ENCODE measurements at places on chromosomes 2 and 18.

DNA sequence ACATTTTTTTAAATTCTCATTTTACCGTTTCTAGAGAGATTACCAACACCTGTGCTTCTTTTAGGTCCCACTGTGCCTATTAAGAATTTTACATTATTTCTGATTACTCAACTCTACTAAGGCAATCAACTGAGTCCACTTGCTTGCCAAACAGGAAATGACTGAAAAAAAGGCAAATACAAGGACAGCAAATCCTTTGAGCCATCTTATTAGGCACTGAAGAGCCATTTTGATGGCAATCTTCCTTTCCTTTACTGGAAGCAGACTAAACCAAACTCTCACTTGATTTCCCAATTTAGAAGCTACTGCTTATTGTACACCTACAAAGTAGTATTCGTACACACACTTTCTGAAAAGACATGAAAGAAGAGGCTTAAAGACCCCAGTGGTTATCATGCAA is 121.4 kb upstream of the COL3A1 start:
- no peak for DNase-seq

GRCh38 chr2:178891959-178892485 is 84.8 kb upstream of the TTN start:
- no peak for DNase-seq

DNA sequence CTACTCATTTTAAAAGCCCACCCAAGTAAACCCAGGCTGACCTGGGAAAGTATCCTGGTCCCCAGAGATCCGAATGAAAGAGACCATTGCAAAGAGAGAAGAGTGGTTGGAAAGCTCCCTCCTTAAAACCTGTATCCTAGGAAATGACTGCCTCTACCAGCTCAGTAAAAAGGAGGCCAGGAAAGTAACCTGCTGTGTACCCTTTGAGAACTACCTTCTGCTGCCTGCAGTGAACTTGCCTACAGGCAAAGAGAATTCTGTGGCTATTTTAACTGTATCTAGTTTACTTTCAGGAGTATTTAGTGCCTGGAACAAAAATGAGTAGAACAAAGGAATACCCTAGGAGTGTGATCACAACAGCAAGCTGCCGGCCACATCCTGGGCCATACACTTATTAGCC is 641.7 kb upstream of the NRXN1 start:
- DNase-seq: no peak

DNA sequence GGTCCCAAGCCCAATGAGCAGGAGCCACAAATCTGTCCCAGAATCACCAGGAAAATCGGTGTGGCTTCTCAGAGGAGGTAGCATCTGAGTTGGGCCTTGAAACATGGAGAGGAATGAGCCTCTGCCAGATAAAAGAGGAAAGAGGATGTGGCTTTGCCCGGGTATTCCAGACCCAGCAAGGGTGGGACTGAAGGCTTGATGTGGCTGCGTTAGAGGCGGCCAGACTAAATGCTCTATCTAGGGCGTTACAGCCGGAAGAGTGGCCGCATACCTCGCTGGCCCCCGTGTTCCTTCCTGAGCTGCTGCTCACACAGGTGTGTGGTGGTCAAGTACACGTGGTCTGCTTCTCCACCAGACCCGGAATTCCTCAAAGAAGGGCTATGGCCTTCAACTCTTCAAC is 33.9 kb upstream of the POMC start:
- DNase-seq: no peak

DNA sequence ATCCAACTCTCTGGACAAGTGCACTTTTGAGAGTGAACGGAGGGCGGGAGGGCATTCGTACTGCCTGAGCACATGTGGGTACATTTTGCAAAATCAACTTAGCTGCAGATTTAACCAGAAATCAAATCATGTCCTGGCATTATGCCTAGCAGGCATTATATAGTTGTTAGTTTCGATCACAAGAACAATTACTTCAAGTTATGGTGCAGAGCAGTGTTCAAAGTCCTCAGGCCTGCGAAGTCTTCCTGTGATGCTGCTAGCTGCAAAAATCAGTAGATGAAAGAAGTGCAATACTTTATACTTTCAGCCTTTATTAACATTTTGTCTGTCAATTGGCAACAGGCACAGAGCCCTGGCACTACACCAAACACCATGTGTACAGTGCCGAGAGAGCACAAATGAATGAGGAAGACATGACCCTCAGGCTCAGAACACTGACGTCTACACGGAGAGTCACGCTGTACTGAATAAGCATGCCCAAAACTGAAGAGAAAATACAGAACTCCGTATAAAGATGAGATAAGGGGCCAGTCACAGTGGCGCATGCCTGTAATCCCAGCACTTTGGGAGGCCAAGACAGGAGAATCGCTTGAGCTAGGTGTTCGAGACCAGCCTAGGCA is 92.1 kb upstream of the CREB1 start:
- DNase-seq: no peak

DNA sequence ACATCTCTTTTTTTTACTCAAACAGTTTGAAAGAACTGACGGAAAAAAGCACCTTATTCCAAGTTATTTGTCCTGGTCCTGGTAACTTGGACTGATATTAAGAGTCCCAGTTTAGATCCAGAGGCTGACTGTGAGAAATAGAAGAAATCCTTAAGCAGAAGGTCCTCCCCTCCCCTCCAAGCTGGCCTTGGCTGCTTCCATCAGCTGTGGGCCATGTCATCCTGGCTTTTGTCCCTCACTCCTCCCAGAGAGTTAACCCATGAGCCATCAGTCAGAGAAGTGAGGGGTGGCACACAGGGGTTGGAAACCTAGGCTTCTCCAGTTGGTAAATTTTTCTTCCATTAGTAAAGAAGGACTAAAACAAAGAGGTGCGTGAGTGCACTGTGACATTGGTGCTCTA is 9.7 kb upstream of the NAPG start:
- DNase-seq: no peak

- DNase-seq: no peak
Measured at GRCh38 chr2:239002954-239003623, 155.2 kb downstream of the TWIST2 start.

GRCh38 chr2:27159271-27159670 is 10.5 kb downstream of the TCF23 start:
- DNase-seq: no peak

GRCh38 chr2:75480971-75481836 is 79.5 kb downstream of the EVA1A start:
- no peak for DNase-seq

- no peak for DNase-seq
Measured at GRCh38 chr2:121388371-121388770, 103.4 kb upstream of the TFCP2L1 start.

GRCh38 chr2:151157000-151157735 is 104.5 kb downstream of the RBM43 start:
- no peak for DNase-seq

DNA sequence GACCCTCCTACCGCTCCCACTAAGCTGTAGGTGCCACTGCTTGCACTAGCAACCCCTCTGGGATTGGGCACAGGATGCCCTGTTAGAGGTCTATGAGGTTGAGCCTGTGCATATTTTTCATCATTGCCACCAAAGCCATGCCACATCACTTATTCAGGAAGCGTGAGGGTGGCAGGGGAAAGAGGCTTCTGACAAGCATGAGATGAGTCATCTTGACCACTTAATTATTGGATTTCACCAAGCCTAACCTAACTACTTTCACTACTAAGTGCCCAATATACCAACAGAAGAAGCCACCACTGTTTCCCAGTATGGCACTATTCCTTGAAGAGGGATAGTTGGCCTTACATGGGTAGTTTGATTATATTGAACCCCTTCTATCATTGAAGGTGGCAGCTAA is 181.3 kb upstream of the EPHA4 start:
- DNase-seq: no peak

DNA sequence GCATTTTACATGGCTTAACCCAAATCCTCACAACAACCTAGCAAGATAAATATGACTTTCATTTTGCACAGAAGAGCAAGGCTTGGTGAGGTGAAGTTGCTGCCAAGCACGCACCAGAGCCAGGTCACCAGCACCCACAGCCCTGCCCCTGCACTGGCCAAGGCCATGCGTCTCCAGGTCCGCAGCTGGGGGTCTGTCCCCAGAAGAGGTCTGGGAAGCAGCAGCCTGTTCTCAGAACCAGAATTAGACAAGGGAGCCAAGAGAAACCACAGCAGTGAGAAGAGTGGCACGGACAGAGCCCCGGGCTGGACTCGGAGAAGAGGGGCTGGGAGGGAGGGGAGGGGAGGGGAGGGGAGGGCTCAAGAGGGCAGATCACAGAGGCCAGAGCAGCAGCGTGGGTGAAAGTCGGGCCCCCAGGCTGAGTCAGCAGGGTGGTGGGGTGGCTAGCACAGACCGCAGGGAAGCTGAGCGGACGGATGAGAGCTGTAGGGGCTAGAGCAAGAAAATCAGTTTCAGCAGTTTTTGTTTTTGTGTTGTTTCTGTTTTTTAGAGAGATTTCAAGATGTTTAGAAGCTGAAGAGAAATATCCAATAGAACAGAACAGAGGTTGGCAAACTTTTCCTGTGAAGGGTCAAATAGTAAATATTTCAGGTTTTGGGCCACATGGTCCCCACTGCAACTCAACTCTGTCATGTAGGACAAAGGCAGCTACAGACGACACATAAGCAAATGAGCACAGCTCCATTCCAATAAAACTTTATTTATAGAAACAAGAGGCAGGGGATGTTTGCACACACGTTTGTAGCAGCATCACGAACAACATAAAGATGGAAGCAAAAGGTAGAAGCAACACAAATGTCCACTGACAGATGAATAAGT is 7.4 kb upstream of the MTERF4 start:
- DNase-seq: no peak

DNA sequence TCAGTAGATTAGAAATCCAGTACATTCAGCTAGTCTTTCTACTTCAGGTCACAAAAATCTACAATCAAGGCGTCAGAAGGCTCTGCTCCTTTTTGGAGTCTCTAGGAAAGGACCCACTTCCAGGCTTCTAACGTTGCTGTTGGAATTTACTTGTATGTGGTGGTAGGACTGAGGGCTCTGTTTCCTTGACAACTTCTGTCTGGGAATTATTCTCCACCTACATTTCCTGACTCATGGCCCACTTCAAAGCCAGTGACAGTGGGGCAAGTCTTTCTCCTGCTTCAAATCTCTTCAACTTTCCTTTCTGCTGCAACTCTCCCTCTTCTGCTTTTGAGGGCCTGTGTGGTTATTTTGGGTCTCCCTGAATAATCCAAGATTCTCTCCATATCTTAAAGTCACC is 10.4 kb upstream of the TMX3 start:
- no peak for DNase-seq

DNA sequence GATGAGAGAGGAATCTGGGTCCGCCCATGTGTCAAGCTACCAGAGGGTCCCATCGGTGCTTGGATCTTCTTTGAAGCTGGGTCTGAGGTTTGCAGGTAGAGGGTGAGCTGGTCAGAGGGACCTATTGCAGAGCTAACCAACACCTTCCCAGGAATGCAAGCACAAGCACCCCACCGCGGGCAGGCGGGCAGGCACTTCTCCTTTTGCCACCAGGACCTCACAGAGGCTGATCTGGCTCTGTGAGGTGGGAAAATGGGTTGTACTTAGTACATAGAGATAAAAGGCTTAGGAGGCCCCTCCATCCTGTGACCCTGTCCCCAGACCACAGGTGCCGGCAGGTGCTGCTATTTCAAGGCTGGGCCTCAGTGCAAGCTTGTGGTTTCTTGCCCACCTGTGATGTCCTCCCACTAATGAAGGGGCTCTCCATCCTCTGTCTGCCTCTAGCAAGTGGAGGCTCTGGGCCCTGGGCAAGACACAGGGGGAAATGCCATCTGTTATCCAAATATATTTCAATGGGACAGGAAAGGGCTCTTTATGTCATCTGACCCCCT is 31.4 kb upstream of the IL37 start:
- DNase-seq: no peak

- DNase-seq: no peak
Measured at GRCh38 chr18:23281626-23282436, 146.5 kb downstream of the CABLES1 start.

DNA sequence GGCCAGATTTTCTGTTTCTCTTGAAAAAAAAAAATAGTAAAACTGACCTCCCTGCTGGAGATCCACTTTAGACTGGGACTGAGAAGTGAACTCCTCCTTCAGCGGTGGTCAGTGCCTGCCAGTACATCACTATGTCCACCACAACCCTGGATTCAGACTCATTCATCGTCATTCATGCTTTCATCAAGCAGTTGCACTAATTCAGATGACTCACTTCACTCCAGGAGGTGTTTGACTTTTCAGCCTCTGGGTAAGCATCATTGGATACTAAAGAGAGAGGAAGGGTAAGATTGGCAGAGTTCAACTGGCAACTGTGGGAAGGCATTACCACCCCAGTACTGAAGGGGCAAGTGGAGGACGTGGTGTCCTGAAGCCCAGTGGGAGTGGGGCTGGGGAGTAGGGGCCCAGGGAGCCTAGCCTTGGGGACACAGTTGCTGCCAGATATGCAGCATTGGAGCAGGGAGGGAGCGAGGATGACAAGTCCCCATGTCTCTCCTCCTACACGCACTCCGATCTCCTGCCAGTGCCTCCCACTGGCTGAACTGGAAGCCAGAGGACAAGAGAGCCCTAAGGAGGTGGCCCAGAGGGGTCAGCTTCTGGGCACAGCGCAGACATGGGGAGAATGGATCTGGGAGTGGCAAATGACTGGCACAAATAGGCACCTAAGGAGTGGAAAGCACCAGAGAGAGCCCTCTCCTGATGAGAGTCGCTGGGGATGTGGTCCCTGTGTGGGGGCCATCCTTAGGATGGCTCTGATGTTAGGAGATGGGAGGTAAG is 111.1 kb downstream of the TGFA start:
- DNase-seq: no peak

Data from stimulated activated CD4-positive, alpha-beta T cell treated with anti-CD3 and anti-CD28 coated beads, Interleukin-15, amount 100 ng/mL, for 1 hour (primary cell).